Activated CD8-positive, alpha-beta memory T cell treated with anti-CD3 and anti-CD28 coated beads for 1 hour (primary cell): ENCODE measurements at places on chromosomes 5 and 9.

DNA sequence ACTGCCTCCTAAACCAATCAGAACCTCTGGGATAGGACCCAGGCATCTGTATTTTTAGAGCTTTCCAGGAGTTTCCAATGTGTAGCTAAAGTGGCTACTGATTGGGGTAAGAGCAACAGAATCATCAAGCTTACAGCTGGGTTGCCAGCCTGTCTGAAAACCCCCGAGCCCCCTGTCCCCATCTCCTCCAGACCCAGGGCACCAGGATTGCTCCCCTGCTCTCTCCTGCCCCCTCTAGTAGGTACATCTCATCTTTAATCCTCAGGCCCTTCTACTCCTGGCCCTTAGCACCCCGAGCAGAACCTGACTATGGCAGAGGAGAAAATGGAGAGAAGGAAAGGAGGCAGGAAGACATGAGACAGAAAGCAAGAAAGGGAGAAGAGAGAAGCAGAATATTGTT is 204.9 kb downstream of the GABBR2 start:
- DNase-seq, result no peak

DNA sequence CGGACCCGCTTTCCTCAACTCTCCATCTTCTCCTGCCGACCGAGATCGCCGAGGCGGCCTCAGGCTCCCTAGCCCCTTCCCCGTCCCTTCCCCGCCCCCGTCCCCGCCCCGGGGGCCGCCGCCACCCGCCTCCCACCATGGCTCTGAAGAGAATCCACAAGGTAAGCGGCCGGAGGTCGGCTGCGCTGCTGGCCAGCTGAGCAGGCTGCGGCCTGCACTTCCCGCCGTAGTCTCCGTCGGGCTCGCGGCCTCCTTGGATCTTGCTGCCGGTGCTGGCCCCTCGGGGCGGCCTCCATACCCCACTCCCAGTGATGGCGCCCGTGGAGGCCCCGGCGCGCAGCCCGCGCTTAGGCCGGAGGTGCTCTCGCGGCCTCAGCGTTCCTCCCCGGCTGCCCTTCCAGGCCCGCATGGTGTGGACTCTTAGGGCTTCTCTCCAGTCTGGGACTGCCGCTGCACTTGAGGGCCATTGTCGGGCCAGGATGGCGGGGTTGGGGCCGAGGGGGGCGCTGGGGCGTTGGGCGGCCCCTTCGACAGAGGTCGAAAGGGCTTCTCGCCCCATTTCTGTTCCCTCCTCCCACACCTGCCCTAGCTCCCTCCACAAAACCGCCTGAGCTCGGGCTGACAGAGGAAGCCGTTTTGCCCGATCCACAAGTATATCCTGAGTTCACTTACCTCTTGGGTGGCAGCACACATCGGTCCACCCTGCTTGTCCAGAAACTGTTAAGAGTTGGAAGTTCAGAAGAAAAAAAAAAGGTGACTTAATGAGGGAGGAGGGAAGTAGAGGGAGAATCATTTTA is 714 bp downstream of the UBE2D2 start:
- no peak for DNase-seq

DNA sequence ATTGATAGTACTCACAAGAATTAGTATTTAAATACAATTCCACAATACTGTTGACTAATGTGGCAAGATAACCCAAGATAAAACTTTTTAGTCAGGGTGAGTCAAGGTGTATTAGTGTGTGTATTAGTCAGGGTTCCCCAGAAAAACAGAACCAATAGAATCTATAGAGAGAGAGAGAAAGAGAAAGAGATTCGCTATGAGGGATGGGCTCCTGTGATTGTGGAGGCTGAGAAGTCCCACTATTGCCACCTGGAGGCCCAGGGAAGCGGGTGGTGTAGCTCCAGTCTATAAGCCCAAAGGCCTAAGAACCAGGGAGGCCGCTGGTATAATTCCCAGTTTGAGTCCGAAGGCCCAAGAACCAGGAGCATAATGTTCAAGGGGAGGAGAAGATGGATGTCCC is 10.0 kb upstream of the SHISAL2B start:
- no peak for DNase-seq

DNA sequence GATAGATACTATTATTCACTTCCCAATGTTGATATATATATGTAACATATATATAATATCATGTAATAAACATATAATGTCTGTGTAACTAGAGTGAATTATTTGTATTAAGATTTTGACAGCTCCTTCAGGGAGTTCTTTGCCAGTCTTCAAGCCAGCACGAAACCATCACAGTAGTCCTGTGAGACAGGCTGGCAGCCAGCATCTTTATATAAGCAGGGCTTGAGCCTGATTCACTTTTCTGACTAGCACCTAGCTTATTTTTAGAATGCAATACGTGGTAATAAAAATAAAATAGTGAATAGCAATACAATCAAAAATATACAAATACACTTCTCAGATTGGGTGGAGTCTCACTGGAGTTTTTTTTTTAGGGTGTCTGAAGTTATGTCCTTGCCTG is 20.7 kb upstream of the GDA start:
- no peak for DNase-seq

- DNase-seq, result no peak
Measured at GRCh38 chr9:95670122-95670521, 153.4 kb upstream of the PTCH1 start.

DNA sequence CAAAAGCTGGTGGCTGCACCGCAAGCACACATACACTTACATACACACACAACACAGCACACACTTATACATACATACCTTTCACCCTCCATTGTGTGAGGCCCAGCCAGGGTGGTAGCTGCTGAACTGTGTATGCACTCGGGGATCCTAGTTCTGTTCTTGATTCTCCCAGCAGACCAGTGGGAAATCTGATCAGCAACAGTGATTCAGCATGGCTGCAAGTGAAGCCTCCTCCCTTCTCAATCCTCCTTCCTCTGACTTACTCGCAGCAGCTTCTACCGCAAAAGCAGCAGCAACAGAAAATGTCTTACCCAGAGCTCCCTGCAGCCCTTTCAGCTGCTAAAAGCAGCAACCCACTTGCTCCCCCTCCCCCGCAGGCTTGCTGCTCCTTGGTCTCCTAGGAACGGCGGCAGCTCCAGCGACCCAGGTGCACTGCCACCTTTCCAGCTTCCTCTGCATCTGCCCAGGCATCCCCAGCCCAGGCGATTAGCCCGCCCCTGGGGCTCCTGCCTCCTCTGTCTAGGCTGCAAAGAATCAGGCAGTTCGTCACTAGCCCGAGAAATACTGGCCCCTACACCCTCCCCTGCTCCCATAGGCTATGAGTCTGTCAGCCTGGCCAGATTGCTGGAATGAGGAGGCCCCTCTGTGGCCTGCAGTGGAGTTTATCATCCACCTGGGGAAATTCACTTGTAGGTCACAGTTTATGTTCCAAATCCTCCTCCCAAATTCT is at the start of gene KLHL3:
Gene KLHL3 (minus strand): TSS at position 535 of the 730 bp plus-strand sequence. CDS start 443 bp downstream, at position 92.
- no peak for DNase-seq

GRCh38 chr9:107388890-107389289 is 100.7 kb downstream of the KLF4 start:
- no peak for DNase-seq

DNA sequence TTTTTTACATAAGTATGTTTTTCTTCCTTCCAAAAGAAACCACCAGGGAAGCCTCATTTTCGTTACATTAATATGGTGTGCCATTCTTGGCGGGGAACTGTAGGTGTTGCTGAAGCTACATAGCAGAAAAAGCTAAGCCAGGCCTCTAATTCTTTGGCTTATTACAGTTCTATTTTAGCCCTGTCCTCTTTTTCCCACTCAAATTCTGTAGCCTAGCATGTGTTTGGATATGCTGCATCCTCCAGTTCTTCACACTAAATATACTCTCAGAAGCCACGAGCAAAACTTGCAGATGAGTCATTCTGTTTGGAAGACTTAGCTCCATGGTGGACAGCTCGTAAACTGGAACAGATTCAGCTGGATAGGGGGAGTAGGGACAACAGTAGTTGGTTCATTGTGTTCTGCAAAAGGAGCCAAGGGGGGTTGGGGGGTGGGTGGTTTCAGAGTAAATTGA is 369.4 kb downstream of the TMEM161B start:
- no peak for DNase-seq

- DNase-seq, result peak; percentile 15
Measured at GRCh38 chr5:126676195-126676624, 75.5 kb downstream of the PHAX start.

GRCh38 chr9:131530546-131530919 is 530 bp downstream of the UCK1 start:
- no peak for DNase-seq

- no peak for DNase-seq
Measured at GRCh38 chr5:82274343-82275211, 3.6 kb downstream of the RPS23 start.

GRCh38 chr5:55232985-55233928 is at the start of gene CCNO:
Gene CCNO, minus strand, starts transcription at chr5:55233608. Its CDS starts 85 bp downstream, at chr5:55233523.
- no peak for DNase-seq

GRCh38 chr9:97293207-97293721 is 14.2 kb upstream of the CCDC180 start:
- DNase-seq, result no peak
